ENCODE measurements at places on chromosomes 13 and 19. TPM values are rescaled to one million over a fixed set of nuclear protein-coding genes. Genes with fewer than 3 reads are reported as not detected.

DNA sequence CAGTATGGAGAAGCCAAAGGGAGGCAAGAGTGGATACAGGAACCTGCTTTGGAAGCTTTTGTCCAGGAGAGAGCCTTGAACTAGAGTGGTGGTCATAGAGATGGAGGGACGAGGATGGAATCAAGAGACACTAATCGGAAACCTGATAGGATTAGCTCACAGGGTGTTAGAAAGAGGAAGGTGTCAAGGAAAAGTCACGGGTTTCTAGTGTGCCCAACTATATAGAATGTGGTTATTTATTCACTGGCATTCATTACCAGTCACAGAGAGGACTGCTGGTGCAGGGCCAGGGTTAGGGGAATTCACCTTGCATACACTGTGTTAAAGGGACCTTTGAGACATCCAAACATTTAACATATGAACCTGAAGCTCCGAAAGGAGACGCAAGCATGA is 43.4 kb upstream of the URAD start:
- no peak for DNase-seq

Gene STAP2
- polyA plus RNA-seq: 1.2 TPM

Gene CYSLTR2
- 0.03 TPM for polyA plus RNA-seq

DNA sequence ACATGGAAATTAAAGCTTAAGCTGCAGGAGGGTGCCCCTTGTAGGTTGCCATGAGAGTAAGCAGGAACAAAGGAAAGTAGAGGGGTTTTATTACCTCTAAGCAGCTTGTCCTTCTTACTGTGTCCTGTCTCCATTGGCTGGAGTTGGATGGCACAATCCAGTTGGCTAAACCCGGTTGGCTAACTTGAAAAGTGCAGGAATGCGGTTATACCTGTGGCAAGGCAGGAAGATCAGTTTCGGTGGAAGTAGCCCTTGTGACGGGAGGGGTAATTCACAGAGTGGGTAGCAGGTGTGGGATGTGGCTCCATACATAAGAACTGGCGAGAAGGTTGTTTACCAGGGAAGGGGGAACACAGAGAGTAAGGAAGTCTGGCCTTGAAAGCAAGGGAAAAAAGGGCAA is 3.2 kb downstream of the ZNF726 start:
- DNase-seq: no peak

Gene ZNF154
- 1.4 TPM for polyA plus RNA-seq

Gene ACP7
- polyA plus RNA-seq: not detected

Gene KLK15
- not detected for polyA plus RNA-seq

Gene MBD3L3
- not detected for polyA plus RNA-seq

GRCh38 chr13:94520001-94520400 is 40.5 kb upstream of the DCT start:
- no peak for DNase-seq

DNA sequence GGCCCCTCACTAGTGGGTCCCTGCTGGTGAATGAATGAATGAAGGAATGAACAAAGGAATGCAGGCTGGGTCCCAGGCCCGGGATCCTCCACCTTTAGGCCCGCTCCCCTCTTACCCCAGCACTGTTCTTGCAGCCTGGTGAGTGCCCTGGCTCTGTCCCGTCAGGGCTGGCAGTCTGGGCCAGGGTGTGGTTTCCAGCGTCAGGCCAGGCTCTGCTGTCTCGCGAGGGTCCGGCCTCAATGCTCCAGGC is 317 bp downstream of the LYL1 start:
- no peak for DNase-seq

GRCh38 chr13:99702687-99703319 is 201.5 kb downstream of the TM9SF2 start:
- no peak for DNase-seq

DNA sequence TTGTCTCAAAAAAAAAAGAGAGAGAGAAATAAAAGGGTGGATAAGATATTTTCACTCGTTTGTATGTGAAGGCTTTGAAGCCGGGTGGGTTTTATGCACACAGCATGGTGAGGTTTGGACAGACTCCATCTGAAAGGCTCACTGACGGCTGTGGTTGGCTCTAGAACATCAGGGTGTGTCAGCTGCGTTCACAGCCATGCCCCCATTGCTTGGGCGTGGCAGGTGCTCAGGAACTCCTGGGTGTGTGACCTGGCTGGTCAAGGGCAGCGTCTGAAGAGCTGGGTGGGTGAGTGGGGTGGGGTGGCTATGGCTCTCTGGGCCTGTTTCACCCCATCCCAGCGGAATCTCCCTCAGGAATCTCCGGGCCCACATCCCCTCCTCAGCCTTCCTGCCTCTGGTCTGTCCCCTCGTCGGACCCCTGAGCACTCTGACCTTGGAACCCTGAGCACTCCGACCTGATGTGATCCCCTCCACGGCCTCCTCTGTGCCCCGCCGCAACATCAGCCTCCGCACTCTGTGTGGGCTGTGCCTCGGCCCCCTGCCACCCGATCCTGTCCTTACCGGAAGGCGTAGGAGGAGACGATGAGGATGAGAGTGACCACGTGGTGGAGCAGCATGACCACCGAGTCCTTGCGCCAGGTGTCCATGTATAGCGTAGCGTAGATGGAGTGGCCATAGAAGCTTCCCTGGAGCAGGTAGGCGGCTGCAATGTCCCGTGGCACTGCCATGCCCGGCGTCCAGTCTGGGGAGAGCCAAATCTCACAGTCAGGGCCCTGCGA is 12.2 kb downstream of the CERS1 start:
- no peak for DNase-seq

DNA sequence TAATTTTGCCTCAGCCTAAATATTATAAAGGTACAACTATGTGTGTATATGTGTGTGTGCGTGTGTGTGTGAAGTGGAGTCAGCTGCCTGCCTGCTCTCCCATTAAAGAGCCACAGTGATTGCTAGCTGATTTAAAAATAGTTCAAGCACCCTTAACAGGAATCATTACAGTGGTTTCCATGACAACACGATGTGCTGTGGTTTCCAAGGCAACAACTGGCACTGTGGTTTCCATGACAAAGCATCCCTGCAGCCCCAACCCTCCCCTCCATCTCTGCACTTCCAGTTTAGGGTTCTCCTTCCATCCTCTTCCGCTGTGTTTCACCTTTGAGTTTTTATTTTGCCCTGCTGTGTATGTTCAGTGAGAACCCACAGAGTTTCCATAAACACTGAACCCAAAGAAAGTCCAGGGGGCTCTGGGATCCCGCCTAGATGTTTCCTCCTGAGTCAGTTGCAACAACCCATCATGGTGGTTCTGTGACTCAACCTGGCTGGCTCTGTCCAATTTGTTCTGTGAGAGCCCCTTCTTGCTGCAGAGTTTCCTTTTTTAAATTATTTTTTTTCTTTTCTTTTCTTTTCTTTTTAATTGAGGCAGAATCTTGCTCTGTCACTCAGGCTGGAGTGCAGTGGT is 7.1 kb upstream of the PNMA8A start:
- DNase-seq: no peak

All from psoas muscle (tissue), 8 donors.